ENCODE measurements at places on chromosomes 16 and 17.

DNA sequence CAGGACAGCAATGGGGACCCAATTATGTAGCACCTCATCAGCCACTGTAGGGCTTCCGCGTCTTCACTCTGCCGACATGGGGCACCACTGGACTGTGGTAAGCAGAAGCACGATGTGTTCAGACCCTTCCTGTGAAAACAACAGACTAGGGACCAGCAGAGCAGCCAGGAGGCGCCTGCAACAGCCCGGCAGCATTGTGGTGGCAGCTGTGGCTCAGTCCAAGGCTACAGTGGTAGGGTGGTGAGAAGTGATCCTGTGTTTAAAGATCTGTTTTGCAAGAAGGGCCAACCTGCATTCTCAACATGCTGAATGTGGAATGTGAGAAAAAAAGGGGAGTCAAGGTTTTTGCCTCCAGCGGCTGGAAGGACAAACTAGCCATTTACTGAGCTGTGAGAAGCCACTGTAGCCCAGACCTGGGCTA lies 80.8 kb downstream of the GAS7 start:
- DNase-seq, result no peak

- DNase-seq, result no peak
Measured at GRCh38 chr17:49978501-49978900, 9.5 kb downstream of the DLX4 start.

DNA sequence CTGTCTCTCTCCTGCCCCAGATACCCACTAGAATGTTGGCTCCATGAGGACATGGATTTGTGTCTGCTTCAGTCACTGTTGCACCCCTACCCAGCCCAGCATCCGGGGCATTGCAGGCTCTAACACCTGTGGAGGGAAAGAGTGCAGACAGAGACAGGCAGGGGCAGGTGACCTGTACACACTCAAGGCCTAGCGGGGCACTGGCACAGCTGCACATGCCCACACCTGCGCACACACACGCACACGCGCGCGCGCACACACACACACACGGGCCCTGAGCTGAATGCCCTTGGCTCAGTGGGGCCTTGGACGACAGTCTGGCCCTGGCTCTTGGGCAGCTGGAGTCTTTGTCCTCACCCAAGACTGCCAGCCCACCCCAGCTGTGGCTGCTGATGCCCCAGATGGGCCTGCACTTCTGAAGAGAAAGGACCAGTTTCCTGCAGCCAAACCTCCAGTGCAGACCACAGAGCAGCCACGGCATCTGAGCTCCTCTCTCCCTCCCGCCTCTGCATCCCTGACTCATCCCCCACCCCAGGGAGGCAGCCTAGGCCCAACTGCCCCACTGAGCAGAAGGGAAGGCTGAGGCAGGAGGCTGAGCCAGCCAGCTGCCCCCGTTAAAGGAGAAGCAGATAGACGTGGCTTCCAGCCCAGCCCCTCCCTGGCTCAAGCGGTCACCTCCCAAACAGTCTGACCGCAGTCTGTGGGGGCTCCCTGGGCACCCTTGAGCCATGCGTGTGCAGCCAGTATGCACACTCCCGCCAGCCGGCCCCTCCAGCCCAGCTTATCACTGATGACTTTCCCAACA lies 12.3 kb upstream of the RAI1 start:
- DNase-seq, result no peak

DNA sequence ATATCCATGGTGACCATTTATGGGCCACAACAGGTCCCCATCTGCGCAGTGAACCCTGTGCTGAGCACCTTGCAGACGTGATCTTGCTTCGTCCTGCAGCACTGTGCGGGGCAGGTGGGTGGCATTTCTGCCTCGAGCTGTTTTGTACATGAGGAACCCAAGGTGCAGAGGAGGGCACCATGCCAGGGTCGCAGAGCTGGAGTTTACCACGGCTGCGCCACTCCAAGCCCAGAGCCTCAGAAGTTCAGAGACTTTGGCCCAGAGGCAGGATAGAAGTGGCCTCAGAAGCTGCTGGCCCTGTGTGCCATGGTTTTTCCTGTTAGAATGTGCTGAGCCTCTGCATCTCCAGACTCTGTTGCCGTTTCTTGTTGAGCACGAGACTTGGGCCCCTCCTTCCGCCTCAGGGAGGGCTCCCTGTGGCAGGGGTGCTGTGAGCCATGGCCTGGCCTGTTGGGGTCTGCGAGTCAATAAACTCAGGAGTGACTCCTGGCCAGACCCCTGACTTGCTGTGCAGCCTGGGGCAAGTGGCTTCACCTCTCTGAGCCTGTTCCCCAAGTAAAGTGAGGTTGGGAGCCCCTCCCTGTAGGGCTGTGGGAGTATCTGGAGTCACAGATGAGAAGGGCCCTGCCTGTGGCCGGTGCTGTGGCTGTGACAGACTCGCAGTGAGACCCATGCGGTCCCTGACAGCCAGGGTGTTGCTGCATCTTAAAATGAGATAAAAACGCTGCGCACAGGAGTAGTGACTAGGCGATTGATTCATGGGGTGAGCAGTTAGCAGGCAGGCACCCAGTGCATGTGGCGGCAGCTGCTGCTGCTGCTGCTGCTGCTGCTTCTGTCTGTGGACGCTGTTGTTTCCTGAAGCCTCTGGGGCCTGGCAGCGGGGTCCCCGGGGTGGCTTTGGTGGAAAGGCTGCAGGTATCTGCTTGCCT lies 11.8 kb downstream of the MAP2K3 start:
- no peak for DNase-seq

DNA sequence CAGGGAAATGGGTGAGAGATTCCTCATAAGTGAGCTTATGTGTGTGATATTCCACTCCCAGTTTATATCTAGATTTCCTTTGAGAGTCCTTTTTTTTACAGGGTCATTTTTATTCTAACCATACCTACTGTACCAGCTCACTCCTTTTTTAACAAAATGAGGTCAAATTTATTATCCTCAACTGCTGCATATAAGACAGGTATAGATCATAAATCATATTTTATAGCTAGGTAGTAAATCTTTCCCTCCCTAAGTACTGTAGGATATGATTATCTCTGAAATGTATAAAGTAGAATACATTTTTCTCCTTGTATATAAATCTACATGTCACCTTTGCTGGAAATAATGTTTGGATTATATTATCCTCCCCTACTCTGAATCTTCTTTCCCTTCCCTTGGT lies 31.5 kb downstream of the AP2B1 start:
- no peak for DNase-seq

- DNase-seq, result no peak
Measured at GRCh38 chr17:2170023-2170422, 115.1 kb downstream of the HIC1 start.

GRCh38 chr16:57706717-57707116 lies 12.1 kb downstream of the DRC7 start:
- DNase-seq, result no peak

DNA sequence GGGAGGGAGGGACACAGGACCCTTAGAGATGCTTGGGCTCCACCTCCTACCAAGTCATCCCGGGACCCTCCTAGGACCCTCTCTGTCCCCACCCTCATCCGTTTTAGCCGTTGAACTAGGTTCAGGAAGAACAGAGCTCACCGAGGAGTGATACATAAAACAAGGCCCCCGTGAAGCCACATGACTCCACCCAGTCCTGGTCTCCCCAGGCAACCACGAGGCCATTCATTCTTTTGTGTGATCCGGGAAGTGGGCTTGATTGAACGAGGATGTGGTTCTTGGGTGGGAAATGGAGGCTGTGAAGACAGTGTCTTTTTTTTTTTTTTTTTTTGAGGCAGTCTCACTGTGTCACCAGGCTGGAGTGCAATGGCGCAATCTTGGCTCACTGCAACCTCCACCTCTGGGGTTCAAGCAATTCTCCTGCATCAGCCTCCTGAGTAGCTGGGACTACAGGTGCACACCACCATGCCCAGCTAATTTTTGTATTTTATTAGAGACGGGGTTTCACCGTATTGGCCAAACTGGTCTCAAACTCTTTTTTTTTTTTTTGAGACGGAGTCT lies 14.8 kb downstream of the TRARG1 start:
- peak; percentile 47 for DNase-seq

GRCh38 chr17:29577385-29578211 lies 9.1 kb downstream of the TP53I13 start:
- DNase-seq, result no peak

GRCh38 chr16:26087091-26087490 lies 395.3 kb downstream of the HS3ST4 start:
- no peak for DNase-seq

All from activated CD4-positive, alpha-beta T cell treated with anti-CD3 and anti-CD28 coated beads, Interleukin-2, amount 50 U/mL, for 24 hours (primary cell).